ENCODE measurements at places on chromosomes 4 and X.

- DNase-seq, result no peak
Measured at GRCh38 chrX:134718966-134719317, 60.7 kb upstream of the PLAC1 start.

- DNase-seq, result no peak
Measured at GRCh38 chr4:175431694-175432093, 380.4 kb downstream of the GPM6A start.

- DNase-seq, result no peak
Measured at GRCh38 chr4:15695729-15696128, 7.1 kb upstream of the BST1 start.

- no peak for DNase-seq
Measured at GRCh38 chrX:104041003-104041402, 1.2 kb downstream of the H2BW2 start.

GRCh38 chr4:73741031-73741749, 821 bp downstream of the CXCL8 start:
- DNase-seq, result no peak

DNA sequence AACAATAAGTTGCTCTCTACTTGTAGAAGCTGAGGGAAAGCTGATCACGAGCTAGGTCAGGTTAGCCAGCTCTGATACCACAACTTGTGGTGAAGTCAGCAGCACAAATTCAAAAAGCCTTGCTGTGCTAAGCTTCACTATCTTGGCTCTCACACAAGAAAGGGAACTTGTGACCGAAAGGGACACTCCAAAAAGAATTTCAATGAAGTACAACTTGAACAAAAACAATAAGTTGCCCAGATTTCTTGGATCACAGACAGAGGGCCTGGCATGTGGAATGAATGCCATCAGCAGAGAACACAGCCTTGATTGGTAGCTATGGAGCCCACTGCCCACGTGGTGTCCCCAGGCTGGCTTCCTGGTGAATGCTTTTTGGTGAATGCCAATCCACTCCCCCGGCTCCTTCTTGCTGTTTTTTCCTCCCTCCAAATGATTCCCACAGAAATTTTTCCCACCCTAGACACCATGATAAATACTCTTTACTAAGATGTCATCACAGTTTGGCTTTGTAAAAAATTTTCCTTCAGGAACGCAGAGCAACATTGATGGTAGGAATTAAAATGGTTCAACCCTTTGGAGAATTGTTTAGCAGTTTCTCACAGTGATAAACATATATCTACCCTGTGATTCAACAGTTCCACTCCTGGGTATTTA, 82.6 kb downstream of the ANXA3 start:
- DNase-seq, result no peak

All from stimulated activated CD4-positive, alpha-beta T cell treated with anti-CD3 and anti-CD28 coated beads, Interleukin-2, amount 100 ng/mL, for 48 hours (primary cell).